Stimulated activated CD4-positive, alpha-beta T cell treated with anti-CD3 and anti-CD28 coated beads, TNF-alpha, amount 100 ng/mL, for 4 hours (primary cell): ENCODE measurements at places on chromosomes 6 and 20.

- DNase-seq: no peak
Measured at GRCh38 chr20:21174516-21175239, 48.8 kb downstream of the KIZ start.

DNA sequence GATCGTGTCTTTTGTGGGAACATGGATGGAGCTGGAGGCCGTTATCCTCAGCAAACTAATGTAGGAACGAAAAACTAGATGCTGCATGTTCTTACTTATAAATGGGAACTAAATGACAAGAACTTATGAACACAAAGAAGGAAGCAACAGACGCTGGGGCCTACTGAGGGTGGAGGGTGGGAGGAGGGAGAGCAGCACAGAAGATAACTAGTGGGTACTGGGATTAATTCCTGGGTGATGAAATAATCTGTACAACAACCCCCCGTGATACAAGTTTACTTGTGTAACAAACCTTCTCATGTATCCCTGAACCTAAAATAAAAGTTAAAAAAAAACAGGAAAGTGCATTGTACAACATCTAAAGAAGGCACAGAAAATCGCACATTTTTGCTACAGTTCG is 59.0 kb upstream of the TMEM170B start:
- no peak for DNase-seq

GRCh38 chr6:36685926-36686667 is 7.6 kb downstream of the CDKN1A start:
- DNase-seq: no peak

- no peak for DNase-seq
Measured at GRCh38 chr20:8360035-8360434, 228.0 kb downstream of the PLCB1 start.
